T-helper 22 cell (primary cell): ENCODE measurements at places on chromosomes 11 and 22.

GRCh38 chr22:35995348-35995747 is 33.3 kb downstream of the RBFOX2 start:
- DNase-seq = no peak

GRCh38 chr11:111986589-111986988 is 38.6 kb upstream of the DLAT start:
- no peak for DNase-seq

GRCh38 chr11:101880222-101880621 is 34.6 kb upstream of the CEP126 start:
- no peak for DNase-seq

- DNase-seq = no peak
Observed at GRCh38 chr22:39092111-39092862, 4.8 kb upstream of the APOBEC3H start.

DNA sequence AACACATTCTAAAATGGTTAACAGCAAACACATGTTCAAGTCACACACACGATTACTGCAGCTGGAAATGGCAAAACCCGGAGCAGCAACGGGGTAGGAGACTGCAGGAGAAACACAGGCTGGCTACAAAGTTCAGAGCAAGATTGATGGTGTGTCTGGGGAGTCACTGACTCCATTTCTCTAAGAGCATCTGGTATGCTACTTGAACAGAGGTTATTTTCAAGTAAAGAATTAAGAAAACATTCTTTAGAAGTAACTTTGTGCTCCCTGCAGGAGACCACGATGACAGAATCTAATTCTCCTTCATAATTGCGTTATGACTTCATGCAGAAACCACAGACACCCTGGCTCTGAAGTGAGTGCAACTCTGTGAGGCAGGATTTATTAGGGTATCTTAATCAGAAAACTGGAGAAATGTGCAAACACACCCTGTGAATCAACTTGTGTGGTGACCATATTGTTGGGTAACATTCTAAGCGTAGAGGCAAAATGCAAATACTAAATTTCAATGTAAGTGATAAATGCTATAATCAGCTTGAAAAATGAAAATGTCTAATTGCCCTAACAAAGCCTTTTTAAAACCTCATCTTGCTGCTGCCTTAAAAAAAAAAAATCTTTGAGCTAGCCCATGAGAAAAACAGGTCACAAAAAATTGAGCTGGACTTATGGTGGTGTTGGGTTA is 303.0 kb downstream of the CADM1 start:
- DNase-seq = no peak

DNA sequence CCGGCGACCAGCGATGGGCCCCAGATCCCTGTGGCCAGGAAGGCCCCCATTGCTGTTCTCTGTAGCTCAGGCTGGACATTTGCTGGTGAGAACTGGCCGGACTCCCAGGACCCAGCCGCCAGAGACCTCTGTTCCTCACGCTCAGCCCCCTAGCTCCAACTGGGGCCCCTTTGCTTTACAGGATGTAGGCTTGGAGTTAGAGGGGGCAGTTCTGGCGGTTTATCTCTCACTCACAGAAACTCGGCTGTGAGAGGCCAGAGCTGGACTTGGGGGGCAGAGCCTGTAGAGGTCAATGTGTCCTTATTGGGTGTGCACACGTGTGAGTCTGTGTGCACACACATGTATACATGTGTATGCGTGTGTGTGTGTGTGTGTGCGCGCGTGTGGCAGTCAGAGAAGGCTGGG is 502 bp downstream of the SMIM38 start:
- no peak for DNase-seq

DNA sequence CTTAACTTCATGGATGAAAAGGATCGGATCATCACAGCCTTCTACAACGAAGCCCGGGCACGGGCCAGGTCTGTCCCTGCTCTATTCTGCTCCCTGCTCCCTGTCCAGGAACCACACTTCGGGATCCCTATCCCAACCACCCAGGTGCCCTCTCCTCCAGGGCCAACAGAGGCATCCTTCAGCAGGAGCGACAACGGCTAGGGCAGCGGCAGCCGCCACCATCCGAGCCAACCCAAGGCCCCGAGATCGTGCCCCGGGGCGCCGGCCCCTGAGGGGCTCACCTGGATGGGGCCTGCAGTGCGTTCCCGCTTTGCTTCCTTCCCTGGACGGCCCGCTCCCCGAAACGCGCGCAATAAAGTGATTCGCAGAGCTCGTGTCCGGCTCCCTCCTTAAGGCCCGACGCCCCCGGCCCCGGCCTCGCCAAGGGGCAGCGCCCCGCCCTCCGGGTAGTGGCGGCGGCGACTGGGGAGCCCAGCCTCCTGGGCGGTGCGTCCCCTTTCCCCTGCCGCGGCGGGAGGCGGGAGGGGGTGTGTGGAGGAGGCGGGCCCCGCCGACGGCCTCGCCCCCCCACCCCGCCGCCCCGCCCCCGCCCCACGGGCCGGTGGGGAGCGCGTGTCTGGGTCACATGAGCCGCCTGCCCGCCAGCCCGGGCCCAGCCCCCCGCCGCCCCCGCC is at the start of gene VEGFB:
VEGFB (plus strand) TSS at position 672 of the 674 bp plus-strand sequence. CDS start 250 bp downstream, outside the sequence.
- DNase-seq = peak; percentile 70

DNA sequence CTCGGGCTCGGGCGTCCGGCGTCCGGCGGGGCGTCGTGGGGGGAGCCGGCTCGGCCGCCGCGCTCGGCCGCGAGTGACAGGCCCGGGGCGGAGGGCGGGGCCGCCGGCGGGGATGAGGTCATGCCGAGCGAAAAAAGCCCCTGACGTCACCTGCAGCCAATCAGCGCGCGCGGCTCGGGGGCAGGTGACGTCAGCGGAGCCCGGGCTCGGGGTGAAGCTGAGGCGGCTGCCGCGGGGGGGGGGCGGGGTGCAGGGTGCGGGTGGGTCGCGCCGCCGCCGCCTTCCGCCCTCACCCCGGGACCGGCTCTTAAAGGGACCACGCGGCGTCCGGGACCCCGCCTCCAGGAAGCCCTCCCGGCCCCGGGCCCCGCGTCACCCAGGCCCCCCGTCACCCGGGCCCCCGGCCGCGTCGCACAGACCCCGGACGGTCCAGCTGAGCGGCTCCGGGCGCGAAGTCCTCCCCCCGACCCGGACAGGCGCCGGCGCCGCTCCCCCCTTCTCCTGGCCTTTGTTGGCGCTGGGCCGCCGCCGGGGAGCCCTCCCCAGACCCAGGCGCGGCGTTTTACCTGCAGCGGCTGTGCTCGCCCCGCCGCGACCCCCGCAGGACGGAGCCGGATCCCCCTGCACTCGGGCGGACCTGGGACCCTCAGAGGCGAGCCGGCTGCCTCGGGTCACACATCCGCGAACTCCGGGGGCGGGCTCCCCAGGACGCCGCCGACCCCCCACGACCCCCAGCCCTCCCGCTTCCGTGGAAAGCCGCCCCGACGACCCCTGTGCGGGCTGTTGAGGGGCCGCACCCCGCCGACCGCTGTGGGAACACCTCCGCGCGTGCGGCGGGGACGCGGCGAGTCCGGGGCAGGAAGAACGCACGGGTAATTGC is at the start of gene DUSP8:
DUSP8 (minus strand) TSS at position 75 of the 880 bp plus-strand sequence. CDS start 6,445 bp downstream, outside the sequence.
- DNase-seq = peak; percentile 91

DNA sequence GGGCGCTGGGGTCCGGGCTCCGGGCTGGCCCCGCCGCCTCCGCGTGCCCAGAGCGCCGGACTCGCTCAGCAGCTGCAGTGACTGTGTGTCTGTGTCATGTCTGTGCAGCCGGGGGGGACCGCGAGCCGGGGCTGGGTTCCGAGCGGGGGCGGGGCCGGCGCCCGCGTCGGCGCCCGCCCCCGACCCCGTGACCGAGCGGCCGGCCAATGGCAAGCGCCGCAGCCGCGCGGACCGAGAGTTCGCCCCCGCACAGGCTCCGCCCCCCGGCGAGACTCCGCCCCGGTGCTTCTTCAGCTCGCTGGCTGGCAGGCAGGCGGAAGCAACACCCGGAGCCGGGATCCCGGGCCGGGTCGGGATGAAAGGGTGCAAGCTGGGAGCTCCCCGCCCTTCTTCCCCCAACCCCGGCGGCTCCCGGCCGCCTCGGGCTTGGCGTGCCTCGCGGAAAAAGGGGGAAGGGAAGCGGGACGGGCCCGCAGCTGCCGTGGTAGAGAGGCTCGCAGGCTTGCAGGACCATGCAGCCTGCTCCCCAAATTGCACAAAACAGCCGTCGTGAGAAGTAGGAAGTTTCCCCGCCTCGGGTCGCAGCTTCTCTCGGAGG is 750 bp upstream of the LARGE1 start:
- DNase-seq = peak; percentile 47

DNA sequence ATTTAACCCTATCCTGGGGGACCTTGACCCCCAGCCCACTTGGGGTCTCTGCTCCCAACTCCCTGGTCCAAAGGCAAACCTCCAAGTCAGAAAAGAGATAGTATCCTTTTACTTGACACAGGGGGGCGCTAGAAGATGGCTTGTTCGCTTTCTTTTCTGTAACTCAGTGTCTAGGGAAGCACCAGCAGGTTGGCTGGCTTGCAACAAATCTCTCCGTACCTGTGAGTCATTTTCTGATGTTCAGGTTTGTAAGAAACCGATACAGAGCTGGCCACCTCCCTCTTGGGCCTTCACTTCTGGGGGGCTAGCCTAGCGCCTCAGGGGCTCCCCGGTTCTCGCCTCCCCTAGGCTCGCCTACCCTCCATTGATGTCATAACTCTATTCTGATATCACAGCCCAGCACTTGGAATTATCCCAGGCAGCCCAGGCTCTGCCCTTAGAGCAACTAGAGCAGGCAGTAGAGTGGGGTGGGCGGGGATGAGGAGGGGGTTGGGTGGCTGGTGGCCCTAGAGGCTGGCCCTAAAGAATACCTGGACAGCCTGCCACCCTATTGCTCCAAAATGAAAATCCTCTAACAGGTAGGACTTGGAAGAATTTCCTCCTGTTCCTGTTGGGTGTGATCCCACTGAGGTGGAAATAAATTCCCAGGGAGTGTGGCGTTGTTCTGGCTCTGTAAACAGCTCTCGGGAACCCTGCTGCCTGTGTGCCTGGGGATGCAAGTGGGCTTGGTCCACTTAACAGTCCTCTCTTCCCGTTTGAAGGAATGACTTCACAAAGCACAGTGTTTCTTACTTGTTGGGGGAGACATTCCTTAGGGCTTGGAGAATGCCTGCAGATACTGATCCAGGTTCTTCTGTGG is 69.4 kb downstream of the OSBP2 start:
- no peak for DNase-seq
